Neuronal stem cell (in vitro differentiated cells): ENCODE measurements at places on chromosomes 3 and 15.

- no peak for DNase-seq
These were observed 127.6 kb upstream of the RASGRP1 start for GRCh38 chr15:38691965-38692788.

GRCh38 chr15:73620078-73620477, 13.1 kb downstream of the NPTN start:
- DNase-seq = no peak

- no peak for DNase-seq
These were observed 211.0 kb downstream of the TNIK start for GRCh38 chr3:171249245-171249644.

DNA sequence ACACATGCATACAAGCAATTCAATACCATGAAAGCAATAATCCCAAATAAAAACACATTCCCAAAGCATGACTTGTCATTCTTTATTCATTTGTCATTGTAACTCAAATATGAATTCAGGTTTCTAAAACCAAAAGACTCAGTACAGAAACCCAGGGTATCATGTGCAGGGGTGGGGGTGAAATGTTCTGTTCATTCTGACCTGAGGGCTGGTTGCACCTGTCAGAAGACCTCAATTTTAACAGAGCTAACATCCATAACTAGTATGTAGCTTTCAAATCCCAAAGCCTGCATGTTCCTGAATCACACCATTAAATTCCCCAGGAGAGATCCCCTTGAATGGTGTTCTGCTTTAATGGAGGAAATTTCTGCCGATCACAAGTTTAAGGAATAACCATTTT, 738.7 kb downstream of the MCTP2 start:
- DNase-seq = no peak

GRCh38 chr3:101138817-101139216, 145.6 kb upstream of the ABI3BP start:
- no peak for DNase-seq

DNA sequence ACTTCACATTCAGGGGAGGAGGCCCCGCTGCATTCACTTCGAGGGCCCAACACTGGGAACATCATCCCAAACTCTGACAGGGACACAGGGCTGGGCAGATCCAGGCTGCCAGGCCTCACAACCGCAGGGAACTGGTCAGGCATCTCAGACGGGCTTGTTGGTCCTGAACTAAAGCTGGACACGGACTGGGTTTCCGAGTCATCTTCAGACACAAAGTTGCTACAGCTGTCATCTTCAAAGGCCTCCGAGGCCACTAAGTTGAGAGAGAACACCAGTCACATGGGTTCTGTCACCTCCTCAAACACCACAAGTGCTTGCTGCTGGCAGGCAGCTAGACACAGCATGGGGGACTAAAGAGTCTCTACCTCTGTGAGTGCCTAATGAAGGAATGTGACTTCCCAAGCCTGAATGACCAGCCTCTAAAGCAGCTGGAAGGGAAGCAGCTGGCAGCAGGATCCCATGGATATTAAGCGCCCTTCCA, 50.9 kb downstream of the CAPN7 start:
- no peak for DNase-seq

GRCh38 chr3:13654330-13655060, 105.6 kb downstream of the FBLN2 start:
- no peak for DNase-seq

GRCh38 chr15:87419344-87419743, 837.2 kb downstream of the NTRK3 start:
- DNase-seq = no peak

GRCh38 chr15:70362886-70363285, 265.2 kb upstream of the TLE3 start:
- no peak for DNase-seq

GRCh38 chr3:2706144-2706835, 403.9 kb downstream of the IL5RA start:
- no peak for DNase-seq

DNA sequence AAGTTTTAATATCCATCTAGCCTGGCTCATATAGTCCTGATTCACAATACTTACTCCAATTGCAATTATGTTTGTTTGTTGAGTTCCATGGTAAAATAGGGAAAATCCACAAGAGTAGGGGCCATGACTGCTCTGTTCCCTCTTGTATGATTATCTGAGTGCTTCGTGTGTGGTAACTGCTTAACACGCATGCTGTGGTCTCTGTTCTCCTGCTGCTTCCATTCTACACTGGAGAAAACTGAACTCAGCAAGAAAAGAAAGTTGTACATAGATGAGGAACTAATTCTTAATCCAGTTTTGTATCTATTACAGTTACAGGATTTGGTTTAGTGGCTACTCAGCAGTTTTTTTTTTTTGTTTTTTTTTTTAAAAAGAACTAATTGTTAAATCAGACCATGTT, 223.0 kb upstream of the SATB1 start:
- no peak for DNase-seq

DNA sequence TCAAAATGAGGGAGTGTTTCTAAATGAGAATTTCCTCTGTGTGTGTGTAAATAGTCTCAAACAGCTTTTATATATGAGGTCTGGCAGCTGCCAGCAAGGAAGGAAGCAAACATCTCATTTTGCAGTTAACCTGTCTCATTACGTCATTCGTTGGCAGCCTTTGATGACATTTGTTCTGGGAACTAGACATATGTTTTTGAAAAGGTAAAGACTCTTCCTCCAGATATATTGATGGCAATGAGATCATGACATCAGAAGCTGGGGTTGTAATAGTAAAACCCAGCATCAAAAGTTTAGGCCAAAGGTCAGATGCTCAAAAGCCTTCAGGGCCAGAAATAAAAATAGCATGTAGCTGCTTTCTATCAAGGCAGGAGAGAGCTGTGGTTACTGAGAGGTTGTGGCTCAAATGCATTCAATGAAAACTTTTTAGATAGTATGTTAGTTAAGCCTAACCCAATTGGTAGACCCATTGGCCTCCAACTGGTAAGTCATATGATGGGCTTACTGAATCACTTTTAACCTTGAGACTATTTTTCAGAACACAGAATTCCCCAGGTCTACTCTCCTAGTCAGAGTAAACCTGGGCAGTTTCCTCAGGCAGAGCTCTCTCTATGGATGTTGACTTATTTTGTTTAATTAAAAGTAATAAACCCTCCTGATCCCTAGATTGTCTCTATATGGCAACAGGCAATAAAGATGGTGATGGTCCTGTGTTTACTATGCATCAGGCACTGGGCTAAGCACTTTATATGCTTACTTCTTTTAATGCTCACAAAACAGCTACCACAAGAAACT, 386.5 kb upstream of the CFAP20DC start:
- no peak for DNase-seq

DNA sequence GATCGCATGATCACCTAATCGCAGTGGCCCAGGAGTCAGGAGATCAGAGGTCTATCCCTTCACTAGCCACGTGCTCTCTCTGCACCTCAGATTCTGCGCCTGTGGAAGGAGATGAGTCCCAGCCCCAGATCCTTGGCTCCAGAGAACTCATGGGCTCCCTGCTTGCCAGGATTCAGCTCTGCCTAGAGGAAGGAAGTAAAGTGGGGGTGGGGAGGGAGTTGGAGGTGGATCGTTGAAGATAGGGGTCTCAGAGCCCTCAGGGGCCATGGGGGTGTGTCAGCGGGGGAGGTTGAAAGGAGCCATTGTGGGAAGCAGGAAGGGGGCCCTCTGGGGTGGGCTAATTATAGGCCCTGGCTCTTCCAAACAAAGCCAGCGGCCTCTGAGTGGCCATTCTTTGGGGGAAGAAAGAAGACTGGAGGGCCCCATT, 11.3 kb upstream of the STRA6 start:
- peak; percentile 82 for DNase-seq

GRCh38 chr3:86733257-86733656, 257.7 kb downstream of the VGLL3 start:
- DNase-seq = no peak

- no peak for DNase-seq
These were observed 500 bp upstream of the RAB6B start for GRCh38 chr3:133896002-133896761.

DNA sequence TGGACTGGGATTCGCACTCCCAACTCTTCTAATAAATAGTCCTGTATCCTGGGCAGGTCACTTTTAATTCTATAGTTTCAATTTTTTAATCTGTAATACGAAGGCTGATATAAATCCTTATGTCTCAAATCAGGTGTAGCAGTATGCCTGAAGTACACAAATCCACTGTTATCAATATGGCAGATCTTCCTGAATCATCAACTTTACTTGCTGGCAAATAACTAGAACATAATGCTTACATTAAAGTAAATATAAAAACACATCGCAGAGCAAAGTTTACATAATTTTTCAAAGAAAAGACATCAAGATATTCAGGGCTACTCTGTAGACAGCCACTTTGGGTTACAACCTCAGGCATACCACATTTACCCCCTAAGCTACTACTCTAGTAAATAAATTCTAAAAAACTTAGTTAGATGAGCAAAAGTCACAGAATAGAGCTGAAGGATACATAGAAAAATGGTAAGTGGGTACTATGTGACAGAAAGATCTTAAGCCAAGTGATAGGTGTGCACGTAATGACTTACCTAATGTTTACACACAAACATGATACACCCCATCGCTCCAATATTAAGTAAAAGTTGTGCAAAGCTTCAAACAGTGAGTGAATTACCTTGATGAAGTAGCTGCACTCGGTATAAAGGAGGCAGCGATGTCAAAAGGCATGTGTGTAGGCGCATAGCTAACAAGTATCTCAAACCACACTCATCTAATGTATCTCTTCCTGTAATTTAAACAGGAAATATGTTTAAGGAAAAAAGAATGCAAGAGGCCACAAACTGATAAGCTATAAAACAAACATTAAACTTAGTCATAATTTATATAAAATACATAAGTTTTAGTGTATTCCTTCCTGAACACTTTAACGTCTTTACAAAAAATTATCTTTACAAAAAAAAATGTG, 127.9 kb downstream of the DMXL2 start:
- no peak for DNase-seq

DNA sequence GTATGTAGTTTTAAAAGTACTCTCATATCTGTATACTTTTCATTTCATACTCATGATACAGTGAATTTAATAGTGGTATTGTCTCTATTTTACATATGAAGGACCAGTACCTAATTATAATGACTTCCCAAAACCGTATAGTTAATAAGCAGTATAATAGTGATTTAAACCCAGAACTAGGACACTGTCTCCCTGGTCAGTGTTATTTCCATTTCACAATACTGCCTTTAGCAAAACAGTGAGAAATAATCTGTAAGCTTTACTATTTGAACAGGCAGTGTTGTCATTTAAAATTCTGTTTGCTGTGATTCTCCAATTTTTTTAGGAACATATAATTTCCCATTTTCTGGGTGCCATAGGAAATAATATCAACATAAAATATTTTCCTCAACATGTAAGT, 116.2 kb downstream of the TCF12 start:
- no peak for DNase-seq

- no peak for DNase-seq
These were observed 600.2 kb upstream of the GRM7 start for GRCh38 chr3:6260551-6261191.
